Common myeloid progenitor, CD34-positive (primary cell): ENCODE measurements at places on chromosomes 13 and 19.
A peak's percentile ranks its signal among the peaks of the same experiment; 100 is the strongest.

DNA sequence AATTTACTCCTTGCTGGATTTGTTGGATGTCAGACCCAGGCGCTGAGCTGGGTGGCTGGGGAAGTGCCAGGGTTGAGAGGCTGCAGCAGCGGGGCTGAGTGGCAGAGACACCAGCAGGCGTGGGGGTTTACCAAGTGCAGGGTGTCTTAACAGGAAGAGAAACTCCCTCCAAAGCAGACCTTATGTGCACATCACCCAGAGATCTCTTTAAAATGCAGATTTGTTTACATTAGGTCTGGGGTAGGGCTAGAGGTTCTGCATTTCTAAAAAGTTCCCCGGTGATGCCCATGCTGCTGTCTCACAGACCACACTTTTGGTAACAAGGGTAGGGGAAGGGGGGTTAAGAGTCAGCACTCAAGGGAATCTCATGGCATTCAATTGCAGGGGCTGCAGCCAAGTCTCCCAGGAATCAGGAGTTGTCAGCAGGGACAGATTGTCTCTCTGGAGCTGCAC, 80.7 kb upstream of the OLFM4 start:
- no peak for DNase-seq

- DNase-seq = no peak
These were observed 1.0 kb upstream of the KRI1 start for GRCh38 chr19:10566658-10567410.

DNA sequence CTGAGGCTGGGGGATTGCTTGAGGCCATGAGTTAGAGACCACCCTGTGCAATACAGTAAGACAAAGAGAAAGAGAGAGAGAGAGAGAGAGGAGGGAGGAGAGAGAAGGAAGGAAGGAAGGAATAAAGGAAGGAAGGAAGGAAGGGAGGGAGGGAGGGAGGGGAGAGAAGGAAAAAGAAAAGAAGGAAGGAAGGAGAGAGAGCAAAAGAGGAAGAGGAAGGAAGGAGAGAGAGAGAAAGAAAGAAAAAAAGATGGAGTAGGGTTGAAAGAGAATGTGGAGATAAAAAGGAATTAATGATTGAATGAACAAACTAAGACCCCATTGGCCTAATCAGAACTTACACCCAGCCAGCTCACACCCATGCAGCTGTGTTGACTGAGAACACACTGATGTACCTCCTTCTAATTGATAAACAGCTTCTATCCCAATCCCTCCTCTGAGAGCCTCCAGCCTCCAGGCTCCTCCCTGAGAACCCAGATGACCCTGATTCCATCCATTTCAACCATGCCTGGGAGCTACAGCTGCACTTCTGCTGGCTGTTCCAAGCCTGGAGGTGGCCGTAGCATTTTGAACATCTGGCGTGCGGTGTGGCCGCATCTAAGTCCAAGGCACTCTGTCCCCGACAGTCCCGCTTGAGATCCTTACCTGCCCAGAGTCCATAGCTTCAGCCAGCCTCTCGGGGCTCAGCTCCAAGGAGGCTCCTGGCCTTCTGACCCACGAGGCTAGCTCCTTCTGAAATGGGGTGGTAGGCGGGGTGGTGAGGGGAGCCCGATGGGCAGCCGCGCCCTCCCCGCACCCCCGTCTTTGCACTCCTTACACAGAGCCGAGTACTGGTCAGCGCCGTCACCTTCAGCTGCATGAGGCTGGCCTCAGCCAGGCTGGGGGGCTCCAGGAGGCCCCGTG, 1.1 kb downstream of the PRODH2 start:
- no peak for DNase-seq

- no peak for DNase-seq
These were observed 22.4 kb upstream of the RNASEH2B start for GRCh38 chr13:50887151-50887550.

DNA sequence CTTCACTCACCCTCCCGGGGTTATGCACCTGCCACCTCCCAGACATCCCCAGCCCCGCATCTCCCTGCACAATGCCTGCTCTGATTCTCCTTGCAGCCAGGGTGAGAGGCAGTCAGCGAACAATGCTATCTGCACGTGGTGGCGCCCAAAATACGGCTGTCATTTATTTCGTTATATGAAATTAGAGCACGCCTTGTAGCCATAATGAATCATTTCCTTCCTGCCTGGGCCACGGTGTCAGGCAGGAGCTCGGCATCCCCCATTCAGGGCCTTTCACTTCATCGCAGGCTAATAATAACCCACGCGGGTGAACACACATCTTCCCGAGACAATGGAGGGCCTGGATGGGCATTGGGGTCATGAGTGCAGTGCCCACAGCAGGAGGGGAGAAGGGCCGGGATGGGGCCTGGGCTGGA, 143.8 kb upstream of the ZNF507 start:
- peak; percentile 87 for DNase-seq

DNA sequence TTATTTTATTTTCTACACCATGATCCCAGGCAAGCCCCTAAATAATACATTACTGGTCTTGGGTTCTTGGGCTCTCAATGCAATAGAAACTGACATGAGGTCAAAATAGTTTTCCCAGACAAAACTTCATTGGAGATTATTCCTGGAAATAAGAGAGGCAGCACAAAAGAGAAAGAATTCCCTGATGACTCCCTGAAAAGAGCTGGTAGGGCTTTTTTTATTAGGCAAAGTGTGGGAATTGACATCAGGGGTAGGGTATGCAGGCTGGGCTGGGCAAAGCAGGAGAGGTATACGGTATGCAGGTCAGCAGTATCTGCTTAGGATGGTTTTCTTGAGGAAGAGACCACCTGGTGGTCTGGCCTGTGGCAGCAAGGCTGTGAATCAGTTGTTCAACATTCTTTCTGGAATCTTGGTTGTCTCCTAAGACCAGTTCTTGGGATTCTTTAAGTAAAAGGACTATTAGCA, 9.3 kb upstream of the IGFL3 start:
- no peak for DNase-seq

DNA sequence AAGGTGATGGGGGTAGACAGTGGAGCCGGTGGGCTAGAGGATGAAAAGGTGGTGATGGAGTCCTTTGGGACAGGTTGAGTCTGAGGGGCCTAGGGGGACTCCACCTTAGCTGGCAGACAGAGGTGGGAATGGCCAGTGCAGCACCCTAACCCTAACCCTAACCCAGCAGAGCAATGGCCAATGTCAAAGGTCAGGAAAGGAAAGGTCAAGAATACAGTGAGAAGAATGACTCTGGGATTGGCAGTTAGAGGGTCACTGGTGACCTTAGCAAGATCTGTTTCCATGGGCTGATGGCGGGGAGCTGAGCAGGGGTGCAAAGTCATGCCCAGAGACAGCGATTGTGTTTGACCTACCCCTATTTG, 16.6 kb downstream of the GNA15 start:
- no peak for DNase-seq

- no peak for DNase-seq
These were observed 6.8 kb downstream of the SYNGR4 start for GRCh38 chr19:48370955-48371354.
